AG04449 (cell line): ENCODE measurements at places on chromosomes 6 and 20.

DNA sequence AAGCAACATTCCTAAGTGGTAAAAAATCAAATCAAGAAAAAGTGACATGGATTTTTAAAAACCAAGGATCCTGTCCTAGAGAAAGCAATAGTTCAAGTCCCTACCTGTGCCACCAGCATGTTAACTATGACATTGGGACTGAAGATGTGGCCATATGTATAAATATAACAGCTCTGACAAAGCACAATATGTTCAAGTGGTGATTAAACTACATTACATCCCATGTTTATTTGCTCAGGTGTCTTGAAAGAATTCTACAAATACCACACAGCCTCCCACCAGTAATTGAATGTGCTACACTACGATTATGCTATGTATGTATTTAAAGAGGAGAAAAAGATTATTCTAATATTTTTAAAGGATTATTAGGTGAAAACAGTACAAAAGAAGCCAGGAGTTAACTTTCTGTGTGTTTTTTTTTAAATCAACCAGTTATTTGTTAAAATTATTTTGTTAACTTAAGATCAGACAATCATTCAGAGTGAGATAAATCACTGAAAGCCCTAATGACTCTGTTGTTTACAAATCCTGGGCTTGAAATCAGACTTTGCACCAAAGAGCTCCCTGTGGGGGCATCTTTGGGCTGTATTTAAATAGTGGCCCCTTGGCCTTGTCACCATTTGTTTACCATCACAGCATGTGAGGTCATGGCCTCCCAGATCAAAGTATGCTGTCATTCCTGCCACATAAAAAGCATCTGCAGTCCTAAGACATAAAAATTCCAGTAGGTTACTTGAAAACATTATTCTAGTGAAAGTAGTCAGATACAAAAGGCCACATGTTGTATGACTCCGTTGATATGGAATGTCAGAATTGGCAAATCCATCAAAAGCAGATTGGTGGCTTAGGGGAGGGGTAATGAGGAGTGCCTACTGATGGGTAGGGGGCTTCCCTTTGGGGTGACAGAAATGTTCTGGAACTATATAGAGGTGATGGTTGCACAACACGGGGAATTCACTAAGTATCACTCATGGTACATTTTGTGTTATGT is 17.1 kb downstream of the TTLL2 start:
- DNase-seq, result no peak

DNA sequence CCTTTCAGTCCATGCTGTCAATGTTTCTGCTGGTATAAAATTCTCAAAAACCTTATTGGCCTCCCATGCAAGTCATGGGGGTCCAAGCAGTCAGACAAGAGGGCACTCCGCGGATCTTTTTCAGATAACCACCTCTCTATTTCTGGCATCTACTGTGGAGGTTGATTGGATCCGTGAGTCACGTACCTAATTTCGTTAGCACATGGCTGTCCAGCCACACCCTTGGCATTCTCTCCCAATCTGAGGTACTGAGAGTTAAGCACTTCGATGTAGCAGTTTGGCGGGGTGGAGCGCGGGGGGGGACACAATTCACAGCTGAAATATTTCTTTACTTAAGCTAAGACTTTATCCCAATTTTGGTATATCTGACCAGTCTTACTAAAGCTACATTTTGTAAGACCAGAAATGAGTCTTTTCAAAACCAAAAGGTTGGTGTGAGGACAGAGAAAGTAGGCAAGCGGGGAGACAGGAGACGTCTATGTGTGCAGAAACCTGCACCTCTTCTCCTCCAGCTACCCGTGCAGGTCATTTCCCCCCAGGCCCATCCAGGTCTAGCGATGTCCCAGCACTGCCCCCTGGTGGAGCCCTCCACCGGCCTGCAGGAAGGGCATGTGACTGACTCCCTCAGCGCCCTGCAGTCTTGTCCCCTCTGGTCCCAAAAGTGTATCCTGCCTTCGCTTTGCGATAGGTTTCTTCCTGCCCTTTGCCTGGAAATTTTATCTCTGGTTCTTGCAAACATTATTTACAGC is 113.1 kb downstream of the ADAT2 start:
- no peak for DNase-seq

- DNase-seq, result no peak
These were observed 8.8 kb upstream of the MYT1 start for GRCh38 chr20:64155258-64156135.

GRCh38 chr6:14593286-14593685 is 475.7 kb downstream of the CD83 start:
- no peak for DNase-seq

GRCh38 chr20:21435576-21435975 is 38.2 kb upstream of the NKX2-4 start:
- no peak for DNase-seq

- no peak for DNase-seq
These were observed 46.7 kb upstream of the PKIB start for GRCh38 chr6:122563364-122564052.

DNA sequence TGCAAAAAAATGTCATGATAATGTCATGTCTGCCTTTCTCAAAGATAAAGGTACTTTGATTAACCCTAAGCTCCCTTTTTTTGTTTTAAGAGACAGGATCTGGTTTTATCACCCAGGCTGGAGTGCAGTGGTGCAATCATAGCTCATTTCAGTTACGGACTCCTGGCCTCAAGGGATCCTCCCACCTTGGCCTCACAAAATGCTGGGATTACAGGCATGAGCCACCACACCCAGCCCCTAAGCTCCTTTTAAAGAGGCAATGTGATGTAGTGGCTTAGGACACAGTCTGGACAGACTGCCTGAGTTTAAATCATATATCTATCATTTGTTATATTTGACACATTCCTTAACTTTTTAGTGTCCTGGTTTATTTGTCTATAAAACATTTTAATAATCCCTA is 77.0 kb downstream of the FLRT3 start:
- DNase-seq, result no peak

DNA sequence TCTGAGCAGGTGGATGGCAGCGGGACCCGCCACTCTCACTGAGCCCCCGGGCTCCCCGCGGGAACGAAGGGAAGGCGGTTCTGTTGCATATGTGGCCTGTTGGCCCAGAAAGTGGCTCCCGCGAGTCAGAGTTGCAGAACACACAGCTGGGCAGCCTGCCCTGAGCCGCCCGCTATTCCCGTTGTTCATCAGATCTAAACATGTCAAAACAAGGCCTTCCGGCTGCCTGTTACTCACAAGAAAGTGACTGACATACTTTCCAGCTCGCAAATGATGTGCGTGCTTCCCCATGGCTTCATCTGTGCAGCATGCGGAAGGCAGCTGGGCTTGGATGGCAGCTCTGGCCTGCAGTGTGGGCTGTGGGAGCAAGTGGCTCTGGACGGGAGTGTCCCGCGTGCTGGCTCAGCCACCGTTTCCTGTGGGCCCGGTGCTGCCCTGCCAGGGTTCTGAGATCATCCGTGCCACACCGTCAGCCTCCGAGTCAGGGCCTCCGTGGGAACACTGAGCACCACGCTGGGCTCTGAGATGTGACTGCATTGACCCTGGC is 227.3 kb downstream of the ERMARD start:
- DNase-seq, result no peak

GRCh38 chr6:157036245-157036711 is 259.1 kb downstream of the ARID1B start:
- no peak for DNase-seq

DNA sequence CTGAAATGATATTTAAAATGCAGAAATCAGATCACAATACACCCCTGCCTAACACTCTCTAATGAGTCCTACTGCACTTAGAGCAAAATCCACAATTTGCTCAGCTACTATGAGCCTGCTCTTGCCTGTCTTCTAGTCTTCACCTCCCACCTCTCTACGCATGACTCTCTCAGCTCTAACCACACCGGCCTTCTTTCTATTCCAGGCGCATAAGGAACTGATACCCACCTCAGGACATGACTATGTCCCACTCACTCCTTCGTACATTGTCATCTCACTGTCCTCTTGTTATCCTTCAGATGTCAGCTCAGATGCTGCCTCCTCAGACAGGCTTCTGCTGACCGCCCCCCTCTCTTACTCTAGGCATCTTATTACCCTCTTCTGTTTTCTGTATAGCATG is 201.0 kb upstream of the FLRT3 start:
- DNase-seq, result no peak

GRCh38 chr20:55597526-55597925 is 407.8 kb downstream of the CBLN4 start:
- no peak for DNase-seq

DNA sequence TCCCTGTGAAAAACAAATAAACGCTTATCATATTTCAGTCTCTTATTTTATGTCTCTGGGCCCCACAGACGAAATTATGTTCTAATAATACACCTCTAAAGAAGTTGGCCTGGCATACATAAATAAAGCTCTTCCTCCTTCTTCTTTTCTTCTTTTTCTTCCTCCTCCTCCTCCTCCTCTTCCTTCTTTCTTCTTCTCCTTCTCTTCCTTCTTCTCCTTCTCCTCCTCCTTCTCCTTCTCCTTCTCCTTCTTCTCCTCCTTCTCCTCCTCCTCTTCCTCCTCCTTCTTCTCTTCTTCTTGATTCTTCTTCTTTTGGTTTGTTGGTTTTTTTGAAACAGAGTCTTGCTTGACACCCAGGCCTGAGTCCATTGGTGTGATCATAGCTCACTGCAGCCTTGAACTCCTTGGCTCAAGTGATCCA is 41.8 kb upstream of the PTPN1 start:
- no peak for DNase-seq

GRCh38 chr6:108156180-108156937 is 9.5 kb upstream of the NR2E1 start:
- DNase-seq, result no peak

GRCh38 chr6:107495971-107496370 is 6.1 kb downstream of the SOBP start:
- no peak for DNase-seq

DNA sequence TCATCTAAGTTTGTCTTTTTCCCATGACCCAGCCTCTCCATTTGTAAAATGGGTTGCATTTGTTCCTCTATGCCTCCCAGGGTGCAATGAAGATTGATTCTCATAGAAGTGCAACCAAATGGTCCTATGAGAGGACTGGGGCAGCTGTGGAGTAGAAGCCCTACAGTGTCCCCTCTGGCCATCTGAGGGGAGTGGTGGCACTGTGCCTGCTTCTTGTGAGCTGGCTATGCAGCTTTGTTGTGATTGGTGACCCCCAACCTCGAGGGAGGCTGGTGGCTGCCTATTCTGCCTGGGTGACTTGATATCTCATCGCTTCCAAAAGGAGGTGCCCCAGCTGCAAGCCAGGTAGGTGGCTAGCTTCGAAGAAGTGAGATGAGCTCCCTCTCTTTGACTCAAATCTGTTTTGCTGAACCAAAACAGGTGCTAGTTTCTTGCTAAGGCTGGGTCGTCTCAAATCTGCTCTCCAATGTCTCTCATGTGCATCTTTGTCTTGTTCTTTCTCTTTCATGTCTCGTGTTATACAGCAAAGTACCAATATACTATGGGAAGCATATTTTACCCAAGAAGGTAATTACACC is 33.9 kb downstream of the TXLNB start:
- no peak for DNase-seq

- DNase-seq, result no peak
These were observed 125.0 kb upstream of the RPS6KA2 start for GRCh38 chr6:166752097-166752496.

DNA sequence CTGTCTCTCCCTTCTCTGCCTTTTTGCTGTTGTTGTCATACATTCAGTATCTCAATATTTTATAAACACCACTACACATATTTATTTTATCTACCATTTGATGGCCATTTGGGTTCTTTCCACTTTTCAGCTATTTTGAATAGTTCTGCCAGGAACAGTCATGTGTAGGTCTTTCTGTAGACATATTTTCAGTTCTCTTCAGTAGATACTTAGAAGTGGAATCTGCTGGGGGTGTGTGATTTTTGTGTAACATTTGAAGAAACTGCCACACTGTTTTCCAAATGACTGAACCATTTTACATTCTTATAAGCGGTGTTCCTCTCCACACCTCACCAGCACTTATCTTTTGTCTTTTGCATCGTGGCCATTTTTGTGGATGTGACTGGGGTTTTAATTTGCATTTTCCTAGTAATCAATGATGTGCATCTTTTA is 197.7 kb downstream of the ARID1B start:
- DNase-seq, result no peak
